ENCODE measurements at places on chromosomes 3 and 15.

GRCh38 chr15:100095541-100096247 lies 246.1 kb downstream of the ADAMTS17 start:
- no peak for DNase-seq

- no peak for DNase-seq
Measured at GRCh38 chr15:72570059-72570458, 84.4 kb upstream of the GOLGA6B start.

DNA sequence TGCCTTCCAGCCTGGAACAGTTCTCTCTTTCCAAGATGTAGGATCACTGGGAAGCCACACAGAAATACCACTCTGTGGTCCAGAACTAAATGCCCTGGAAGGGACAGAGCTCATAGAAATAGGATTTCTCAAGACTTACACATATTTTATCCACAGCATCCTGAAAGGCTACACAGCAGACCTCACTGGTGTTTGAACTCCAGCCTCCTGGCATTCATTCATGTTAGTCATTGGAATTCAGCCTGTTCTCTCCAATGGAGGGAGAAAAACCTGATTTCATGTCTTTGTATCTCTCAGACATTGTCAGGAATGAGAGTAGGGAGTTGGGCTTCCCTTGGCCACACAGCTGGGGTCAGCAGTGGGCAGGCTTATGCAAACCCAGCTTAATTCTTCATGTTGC lies 121.1 kb upstream of the PPP2R3A start:
- DNase-seq: no peak

DNA sequence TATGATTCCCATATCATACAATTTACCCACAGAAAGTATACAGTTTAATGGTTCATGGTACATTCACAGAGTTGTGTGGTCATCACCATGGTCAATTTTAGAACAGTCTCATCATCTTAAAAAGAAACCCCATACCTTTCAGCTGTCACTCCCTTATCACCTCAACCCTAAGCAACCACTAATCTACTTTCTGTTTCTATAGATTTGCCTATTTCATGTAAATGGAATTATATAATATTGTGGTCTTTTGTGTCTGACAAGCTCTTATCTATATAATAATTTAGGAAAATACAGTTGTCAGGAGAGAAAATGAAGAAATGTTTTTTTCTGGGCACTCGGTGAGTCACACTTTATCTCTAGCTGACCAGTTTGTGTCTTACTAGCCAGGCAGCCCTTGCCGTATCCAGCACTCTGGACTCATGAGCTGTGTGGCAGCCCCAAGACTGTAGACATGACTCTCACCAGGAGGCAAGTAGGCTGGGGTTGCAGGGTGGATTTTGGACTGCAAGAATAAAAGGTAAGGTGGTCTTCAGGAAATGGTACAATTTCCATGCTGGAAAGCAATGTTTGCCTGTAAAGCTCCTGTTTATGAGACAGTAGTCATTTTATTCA lies 234.6 kb downstream of the THRB start:
- peak; percentile 35 for DNase-seq

DNA sequence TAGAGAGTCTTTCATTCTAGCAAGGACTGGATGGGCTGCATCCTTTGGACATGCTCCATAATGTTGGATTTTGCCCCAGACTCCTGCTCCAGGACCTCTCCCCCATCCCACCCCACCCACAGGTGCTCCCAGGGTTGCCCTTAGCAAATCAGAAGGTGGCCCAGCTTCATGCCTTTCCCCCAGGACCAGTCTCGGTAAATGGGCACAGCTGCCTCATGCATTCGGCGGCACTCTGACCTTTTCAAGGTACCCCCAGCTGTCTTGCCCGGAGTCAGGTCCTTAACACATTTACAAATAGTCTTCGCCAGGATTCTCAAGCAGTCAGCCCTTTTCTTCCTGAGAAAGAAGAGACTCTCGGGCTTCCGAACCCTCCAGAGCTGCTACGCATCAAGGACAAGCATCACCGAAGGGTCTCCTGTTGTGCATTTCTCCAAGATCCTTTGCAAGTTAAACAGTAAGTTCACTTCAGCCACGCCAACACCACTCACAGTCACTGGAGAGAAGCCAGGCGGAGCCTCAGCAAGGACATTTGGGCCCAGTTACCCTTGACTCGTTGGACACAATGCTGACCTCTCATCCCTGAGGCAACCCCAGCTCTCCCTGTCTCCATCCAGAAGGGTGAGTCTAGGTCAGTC lies 287.8 kb downstream of the FAM43A start:
- no peak for DNase-seq

DNA sequence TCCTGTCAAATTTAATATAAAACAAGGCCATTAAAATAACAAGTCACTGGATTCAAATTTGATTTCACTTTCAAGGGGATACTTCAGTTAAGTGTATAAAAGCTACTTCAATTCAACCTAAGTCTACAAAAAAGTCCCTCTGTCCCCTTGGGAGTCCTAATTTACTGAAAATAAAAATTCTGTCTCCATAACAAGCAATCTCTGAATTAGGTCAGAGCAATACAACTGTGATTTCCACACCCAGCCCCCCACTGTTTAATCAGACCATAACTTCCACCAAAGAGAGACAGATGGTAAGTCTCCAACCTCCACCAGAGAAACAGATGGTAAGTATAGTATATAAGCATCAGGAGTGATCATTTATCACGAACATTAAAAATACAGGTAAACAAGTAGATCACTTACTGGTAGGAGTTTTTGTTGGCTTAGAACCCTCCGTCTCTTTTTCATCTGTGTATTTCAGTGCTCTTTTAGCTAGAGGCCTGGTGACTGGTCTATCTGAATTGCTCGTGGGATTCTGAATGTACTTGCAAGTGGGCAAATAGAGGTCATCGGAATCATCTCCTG lies 12.1 kb downstream of the SGO1 start:
- no peak for DNase-seq

All from uterus (tissue), 4 donors.